ENCODE measurements at places on chromosomes 12 and 14. TPM values are rescaled to one million over a fixed set of nuclear protein-coding genes. Genes with fewer than 3 reads are reported as not detected.

Gene ANKRD33
- 0.30 TPM for total RNA-seq

- H3K36me3 ChIP-seq = no peaks in the 10 kb centered on the region
- H3K4me3 ChIP-seq = no peak overlapping the region
- DNase-seq = peak; percentile 64
- H3K27ac ChIP-seq = no peak overlapping the region
Measured at GRCh38 chr14:92783813-92784431, 10.2 kb upstream of the GOLGA5 start.

Gene MAP4K5
- 402 TPM for total RNA-seq

DNA sequence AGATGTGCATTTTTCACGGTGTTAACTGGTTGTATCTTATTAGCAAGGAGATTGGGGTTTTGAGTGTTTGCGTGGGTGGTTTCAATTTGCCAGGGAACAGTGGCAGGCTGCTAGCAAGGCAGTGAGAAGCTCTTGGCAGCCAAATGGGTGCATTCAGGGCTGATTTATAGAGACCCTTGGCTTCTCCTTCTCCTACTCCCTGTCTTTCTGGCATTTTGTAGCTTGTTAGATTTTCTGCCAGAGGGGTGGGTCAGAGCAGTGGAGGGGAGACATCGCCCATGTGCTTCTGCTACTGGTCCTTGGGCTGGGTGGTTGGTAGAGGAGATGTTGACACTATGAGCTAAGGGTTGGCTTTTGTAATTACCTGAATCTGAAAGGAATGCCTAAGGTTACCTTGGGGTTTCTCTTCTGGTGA lies 9.6 kb downstream of the CALM1 start:
- H3K4me1 ChIP-seq = no peaks in the 10 kb centered on the region
- no peaks in the 10 kb centered on the region for H3K27me3 ChIP-seq
- H3K4me3 ChIP-seq = no peak overlapping the region
- peaks cover 42% of the 10 kb centered on the region for H3K36me3 ChIP-seq
